ENCODE measurements at places on chromosomes 11 and 22. TPM values are rescaled to one million over a fixed set of nuclear protein-coding genes. Genes with fewer than 3 reads are reported as not detected.

DNA sequence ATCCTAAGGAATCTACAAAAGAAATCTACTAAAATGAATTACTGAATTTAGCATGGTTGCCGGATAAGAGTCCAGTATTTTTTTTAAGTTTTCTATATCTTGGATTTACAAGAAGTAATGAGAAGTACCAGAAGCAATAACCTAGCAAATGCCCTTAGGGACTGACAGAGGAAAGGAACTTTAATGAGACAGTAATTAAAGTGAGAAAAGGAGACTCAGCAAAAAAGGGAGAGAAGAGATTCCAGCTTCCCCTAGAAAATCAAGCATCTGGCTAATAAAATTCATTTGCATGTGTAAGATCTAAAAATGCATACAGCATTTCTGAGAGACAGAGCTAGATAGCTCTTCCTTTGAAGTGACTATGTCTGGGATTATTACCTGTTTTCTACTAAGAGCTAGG, 39.1 kb downstream of the IZUMO1R start:
- no peak for DNase-seq

The GAB4 gene
- not detected for total RNA-seq

The EPS8L2 gene
- total RNA-seq, result 13.9 TPM

The RASGRP2 gene
- total RNA-seq, result 653 TPM

- no peak for DNase-seq
Observed at GRCh38 chr11:102320679-102321078, 3.4 kb downstream of the BIRC3 start.

The SLC37A2 gene
- 27.0 TPM for total RNA-seq

The ELP4 gene
- total RNA-seq, result 31.3 TPM

- no peak for DNase-seq
Observed at GRCh38 chr11:2583605-2583958, 116.2 kb downstream of the KCNQ1OT1 start.

GRCh38 chr11:107025673-107026072, 7.4 kb upstream of the GUCY1A2 start:
- DNase-seq, result no peak

DNA sequence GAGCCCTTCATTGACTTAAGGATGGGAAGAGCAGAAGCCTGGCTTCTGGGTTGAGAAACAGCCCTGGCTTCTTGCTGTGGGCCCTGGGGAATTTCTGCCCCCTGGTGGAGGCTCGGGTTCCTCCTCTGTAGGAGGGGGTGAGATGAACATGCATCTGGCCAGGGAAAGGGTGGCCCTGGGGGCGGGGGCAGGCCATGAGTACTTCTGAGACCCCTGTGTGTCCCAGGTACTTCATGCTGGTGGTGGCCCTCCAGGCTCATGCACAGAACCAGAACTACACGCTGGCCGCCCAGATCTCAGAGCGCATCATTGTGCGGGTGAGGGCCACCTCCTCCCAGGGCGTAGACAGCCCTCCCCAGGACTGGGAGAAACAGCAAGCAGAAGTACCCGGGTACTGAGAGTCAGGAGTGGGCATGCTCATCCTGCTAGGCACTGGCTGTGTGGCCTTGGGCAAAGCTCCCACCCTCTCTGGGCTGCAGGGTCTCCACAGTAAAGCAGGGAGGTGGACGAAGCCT, 15.8 kb downstream of the TMEM258 start:
- peak; percentile 56 for DNase-seq

DNA sequence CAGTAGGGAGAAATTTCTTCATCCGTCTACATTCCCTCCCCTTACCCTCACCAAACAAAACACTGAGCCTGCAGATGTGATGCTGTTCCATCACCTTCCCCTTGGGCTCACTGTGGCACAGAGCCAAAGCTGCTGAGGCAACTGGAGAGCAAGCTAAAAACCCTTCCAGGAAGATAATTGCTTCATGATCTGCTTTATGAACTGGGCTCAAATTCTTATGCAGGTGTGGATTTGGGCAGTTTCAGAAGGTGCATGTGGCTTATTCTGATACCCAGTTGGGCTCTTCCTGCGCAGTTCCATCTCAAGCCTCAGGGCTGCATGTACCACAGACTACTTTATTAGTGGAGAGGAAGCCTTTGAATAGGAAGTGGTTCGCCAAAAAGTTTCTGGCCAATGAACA, 58.3 kb downstream of the AAMDC start:
- DNase-seq, result peak; percentile 13

The LRRN4CL gene
- total RNA-seq, result 0.25 TPM

The CPT1B gene
- total RNA-seq, result 59.8 TPM

GRCh38 chr22:42933485-42934091, 76.5 kb upstream of the ARFGAP3 start:
- DNase-seq, result peak; percentile 88

GRCh38 chr22:22657712-22658111, 13.3 kb downstream of the GGTLC2 start:
- DNase-seq, result no peak

- no peak for DNase-seq
Observed at GRCh38 chr11:60530454-60531100, 15.4 kb downstream of the MS4A13 start.

The RAB6A gene
- 80.5 TPM for total RNA-seq

DNA sequence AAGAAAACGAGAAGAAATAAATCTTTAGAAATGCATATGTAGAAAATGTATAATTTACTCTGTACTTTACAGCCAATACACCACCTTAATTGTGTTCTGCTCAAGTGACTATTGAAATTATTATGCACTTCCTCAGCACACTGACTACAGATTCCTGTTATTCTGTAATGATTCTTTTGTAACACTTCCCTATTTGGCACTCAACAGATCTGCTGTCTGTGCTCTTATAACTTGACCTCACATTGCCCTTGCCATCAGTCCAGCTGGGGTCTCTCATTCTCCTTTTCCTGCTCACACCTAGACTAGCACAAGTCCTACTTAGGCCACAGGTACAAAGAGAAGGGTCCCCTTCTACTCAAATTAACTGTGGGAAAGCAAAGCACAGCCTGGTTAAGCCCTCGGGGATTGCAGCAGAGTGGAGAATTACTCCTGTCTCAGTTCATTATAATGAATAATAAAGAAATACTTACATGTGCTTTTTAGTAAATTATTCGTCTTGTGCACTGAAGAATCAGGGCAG, 860.4 kb downstream of the OPCML start:
- DNase-seq, result no peak

The MMP12 gene
- not detected for total RNA-seq

DNA sequence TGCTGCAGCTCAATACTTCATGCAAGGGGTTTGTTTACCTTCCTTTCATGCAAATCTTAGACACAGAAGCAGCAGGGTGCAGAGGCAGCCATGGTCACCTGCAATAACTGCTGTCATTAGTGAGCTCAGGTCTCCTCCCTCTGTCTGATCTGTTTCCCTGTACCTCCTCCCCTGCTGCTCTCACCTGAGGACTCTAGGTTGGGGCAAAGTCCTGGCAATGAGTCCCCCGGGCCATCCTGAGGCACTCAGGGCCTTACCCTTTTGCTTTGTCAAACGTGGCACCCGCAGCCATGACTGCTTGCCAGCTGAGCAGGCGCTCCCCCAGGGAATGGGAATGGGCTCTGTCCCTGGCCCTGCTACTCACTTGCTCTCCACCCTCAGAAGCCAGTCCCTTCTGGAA, 3.9 kb downstream of the LRRC10B start:
- no peak for DNase-seq

The NLRP14 gene
- not detected for total RNA-seq

DNA sequence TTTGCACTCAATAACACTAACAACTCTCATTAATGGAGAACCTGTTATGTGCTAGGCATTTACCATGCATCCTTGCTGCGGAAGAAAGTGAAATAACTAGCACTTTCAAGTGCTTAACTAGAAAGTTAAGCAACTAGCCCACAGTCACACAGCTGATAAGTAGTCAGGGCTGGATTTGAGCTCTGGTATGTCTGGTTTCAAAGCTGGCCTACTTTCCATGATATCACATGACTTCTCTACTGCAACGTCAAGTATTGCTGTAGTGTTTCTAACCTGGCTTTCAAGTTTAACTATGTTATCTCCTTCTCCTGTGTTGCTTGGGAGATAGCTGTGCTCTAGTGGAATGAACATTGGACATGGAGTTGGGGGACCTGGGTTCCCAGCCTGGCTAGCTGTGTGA, 12.1 kb downstream of the SLC15A3 start:
- DNase-seq, result no peak

GRCh38 chr22:33142282-33143055, 84.3 kb upstream of the SYN3 start:
- DNase-seq, result no peak

The NAALAD2 gene
- total RNA-seq, result not detected

Data from B cell (primary cell).